Lung (tissue), 17 donors: ENCODE measurements at places on chromosomes 13 and 19. TPM values are rescaled to one million over a fixed set of nuclear protein-coding genes. Genes with fewer than 3 reads are reported as not detected.

Gene MBD3L2B
- total RNA-seq: not detected

Gene GIPR
- total RNA-seq: 4.7 TPM

Gene CTXN1
- 4.3 TPM for total RNA-seq

Gene RFC3
- total RNA-seq: 10.2 TPM

Gene IZUMO2
- not detected for total RNA-seq

Gene ZNF559
- total RNA-seq: 57.9 TPM

Gene DNAJB1
- 171 TPM for total RNA-seq

Gene LGI4
- 4.6 TPM for total RNA-seq

Gene ELL
- total RNA-seq: 17.5 TPM

Gene TNNI3
- total RNA-seq: 4.8 TPM

GRCh38 chr13:93378184-93378583, 151.6 kb downstream of the GPC6 start:
- no peak for DNase-seq
- H3K4me1 ChIP-seq: no peaks in the 10 kb centered on the region
- no peaks in the 10 kb centered on the region for H3K36me3 ChIP-seq
- no peaks in the 10 kb centered on the region for H3K27me3 ChIP-seq
- H3K4me3 ChIP-seq: no peak overlapping the region
- no peak overlapping the region for H3K27ac ChIP-seq

DNA sequence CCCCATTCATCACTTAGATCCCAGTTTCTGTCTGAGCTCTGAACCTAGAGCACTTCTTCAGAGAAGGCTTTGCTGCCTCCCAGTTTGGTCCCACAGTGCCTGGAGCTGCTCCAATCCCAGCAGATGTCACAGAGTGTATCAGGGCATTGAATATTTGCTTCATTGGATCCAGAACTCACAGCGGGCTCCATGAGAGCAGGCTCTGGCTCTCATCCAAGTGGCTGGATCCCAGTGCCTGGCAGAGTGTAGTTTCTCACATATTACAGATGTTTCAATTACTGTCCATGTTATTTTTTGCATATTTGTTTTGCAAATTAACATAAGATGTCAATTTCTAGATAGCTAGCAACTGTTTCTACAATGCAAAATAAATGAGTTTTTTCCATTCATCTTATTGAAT, 50.6 kb downstream of the MYO16 start:
- H3K36me3 ChIP-seq: no peaks in the 10 kb centered on the region
- no peak overlapping the region for H3K27ac ChIP-seq
- H3K27me3 ChIP-seq: no peaks in the 10 kb centered on the region
- DNase-seq: no peak
- no peak overlapping the region for H3K4me3 ChIP-seq

- H3K36me3 ChIP-seq: no peaks in the 10 kb centered on the region
- no peaks in the 10 kb centered on the region for H3K27me3 ChIP-seq
- H3K27ac ChIP-seq: no peak overlapping the region
- DNase-seq: no peak
- no peak overlapping the region for H3K4me3 ChIP-seq
Observed at GRCh38 chr13:48859272-48860105, 116.2 kb upstream of the FNDC3A start.

GRCh38 chr19:5588906-5589676, 21.3 kb upstream of the TINCR start:
- no peaks in the 10 kb centered on the region for H3K27me3 ChIP-seq
- no peak overlapping the region for H3K27ac ChIP-seq

- H3K27me3 ChIP-seq: no peaks in the 10 kb centered on the region
- peak; percentile 43 for DNase-seq
- H3K4me1 ChIP-seq: peaks cover 8% of the 10 kb centered on the region
- H3K27ac ChIP-seq: no peak overlapping the region
- no peaks in the 10 kb centered on the region for H3K36me3 ChIP-seq
- no peak overlapping the region for H3K4me3 ChIP-seq
Observed at GRCh38 chr19:1400281-1401137, 833 bp downstream of the GAMT start.

- H3K36me3 ChIP-seq: no peaks in the 10 kb centered on the region
- H3K4me3 ChIP-seq: no peak within 1 kb of the TSS
- peak; percentile 20 for DNase-seq
- no peaks in the 10 kb centered on the region for H3K4me1 ChIP-seq
Observed at GRCh38 chr13:114179087-114179658, at the start of gene CFAP97D2. CFAP97D2 (plus strand) TSS chr13:114179257; CDS start chr13:114179331, 74 bp downstream.

DNA sequence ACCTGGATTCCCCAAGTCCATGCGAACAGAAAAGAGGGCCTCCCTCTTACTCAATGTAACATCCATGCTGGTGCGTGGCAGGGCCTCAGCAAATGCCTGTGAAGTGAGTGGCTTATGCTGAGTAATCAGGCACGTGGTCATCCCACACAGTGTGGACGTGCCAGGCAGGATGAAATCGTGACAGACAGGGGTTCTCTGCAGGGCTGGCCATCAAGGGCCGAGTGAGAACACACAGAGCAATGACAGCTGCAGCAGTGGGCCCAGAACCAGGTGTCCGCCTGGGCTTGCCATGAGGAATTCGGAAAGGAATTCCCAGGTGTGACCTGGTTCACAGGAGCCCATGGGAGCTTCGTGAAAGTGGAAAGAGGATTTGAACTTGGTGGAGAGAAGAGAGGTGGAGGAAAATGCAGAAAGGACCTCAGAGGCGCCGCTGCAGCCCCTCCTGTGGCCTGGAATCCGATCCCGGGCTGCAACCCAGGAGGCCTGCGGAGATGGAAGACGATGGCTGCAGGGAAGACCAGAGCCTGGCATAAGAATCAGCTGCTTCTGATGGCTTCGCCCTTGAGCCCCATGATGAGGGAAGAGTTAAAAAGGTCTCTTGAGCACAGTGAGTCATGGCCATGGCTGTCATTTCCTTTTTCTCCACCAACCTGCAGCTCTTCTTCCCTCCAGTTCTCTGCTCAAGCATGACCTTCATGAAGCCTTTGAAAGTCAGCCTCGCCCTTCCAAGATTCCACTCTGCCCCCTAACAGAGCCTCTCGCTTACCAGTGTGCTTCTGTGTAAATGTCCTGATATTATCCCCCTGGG, 34.6 kb upstream of the SOX1 start:
- H3K27ac ChIP-seq: no peak overlapping the region
- H3K27me3 ChIP-seq: no peaks in the 10 kb centered on the region
- no peak for DNase-seq

- DNase-seq: no peak
- no peak overlapping the region for H3K4me3 ChIP-seq
- H3K36me3 ChIP-seq: peaks cover 26% of the 10 kb centered on the region
- no peaks in the 10 kb centered on the region for H3K4me1 ChIP-seq
- no peaks in the 10 kb centered on the region for H3K27me3 ChIP-seq
Observed at GRCh38 chr19:42292042-42292960, 9.6 kb upstream of the PRR19 start.

DNA sequence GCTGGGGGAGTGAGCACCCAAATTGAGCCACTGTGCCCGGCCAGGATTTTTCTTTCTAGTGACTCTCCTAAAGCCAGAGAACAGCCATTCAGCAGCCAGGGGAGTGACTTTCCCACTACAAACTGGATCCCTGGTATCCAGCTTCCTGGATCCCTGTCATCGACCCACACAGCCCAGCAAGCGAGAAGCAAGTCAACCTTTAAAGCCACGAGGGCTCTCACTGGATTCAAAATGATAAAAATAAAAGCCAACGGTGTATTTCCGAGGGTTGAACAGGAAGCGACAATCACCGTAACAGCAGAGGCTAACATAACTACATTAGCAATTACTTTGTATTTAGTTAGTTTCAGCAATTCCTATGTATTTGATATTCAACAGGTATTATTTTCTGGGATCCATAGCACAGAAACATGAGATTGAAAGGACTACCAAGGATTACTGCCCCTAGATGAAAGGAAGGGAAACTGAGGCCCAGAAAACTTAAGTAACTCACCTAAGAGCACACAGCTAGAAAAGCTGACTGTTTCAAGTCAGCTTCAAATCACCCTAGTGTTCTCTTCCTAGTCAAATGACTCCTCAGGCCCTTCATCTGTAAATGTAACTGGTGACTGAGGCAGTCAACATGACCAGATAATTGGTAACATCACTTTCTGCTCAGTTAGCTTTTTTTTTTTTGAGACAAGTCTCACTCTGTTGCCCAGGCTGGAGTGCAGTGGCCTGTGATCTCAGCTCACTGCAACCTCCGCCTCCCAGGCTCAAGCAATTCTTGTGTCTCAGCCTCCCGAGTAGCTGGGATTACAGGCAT, 2.7 kb downstream of the RFX1 start:
- DNase-seq: no peak
- H3K27me3 ChIP-seq: no peaks in the 10 kb centered on the region
- peaks cover 2% of the 10 kb centered on the region for H3K4me1 ChIP-seq
- peaks cover 8% of the 10 kb centered on the region for H3K36me3 ChIP-seq
- peak overlapping the region; percentile 62 for H3K27ac ChIP-seq
- no peak overlapping the region for H3K4me3 ChIP-seq

DNA sequence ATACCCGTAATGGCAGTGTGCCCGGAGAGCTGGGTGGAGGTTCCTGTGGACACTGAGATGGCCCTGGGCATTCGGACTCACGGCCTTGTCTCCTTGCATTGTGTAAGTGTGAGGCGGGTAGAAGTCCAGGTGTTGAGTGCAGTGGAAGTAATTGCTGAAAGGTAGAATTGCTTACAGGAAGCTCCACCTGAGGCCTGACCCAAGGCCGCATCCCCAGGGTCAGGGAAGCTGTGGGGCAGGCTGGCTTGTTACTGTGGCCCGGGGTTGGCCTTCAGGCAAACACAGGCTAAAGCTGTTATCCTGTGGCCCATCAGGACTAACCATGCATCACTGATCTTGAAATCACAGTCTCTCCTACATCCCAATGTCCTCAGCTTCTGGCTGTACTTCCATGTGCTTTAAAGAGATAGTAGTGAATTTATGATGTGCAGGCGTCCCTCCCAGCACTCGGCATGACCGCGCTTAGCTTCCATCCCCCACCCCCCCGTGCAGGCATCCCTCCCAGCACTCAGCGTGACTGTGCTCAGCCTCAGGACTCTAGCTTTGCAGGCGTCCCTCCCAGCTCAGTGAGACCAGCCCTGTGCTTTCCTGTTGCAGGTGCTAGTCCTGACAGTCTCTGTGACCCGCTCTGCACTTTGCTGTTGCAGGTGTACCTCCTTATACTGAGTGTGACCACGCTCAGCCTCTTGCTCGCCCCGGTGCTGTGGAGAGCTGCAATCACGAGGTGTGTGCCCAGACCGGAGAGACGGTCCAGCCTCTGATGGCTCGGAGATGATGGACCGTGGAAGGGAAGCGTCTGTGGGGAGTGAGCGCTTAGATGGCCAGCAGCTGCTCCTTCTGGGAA, 35.6 kb upstream of the TFDP1 start:
- H3K36me3 ChIP-seq: peaks cover 14% of the 10 kb centered on the region
- H3K27me3 ChIP-seq: no peaks in the 10 kb centered on the region
- H3K27ac ChIP-seq: no peak overlapping the region
- H3K4me1 ChIP-seq: peaks cover 4% of the 10 kb centered on the region
- no peak overlapping the region for H3K4me3 ChIP-seq
- DNase-seq: no peak

DNA sequence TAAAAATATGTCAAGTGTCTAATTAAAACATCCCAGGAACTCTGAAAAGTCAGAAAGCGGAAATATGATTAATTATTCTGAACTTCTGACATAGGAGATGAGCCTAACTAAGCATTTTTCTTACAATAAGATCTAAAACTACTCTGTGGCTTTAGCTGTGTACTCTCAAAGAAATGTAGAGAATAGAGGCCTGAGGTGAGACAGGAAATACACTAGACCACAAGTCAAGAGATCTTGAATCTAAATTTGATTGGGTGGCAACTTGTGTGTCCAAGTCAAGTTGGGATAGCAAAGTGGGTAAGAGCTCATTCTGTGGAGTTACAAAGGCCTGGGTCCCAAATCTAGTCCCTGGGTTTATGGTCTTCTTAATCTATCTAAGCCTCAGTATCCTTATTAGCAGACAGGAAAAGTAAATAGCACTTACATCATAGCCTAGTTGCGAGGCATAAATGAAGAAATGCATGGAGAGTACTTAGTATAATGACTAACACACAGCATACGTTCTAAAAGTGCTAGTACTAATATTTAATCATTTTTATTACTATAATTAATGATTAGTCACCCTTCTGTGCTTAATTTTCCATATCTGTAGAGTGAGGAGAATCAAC, 9.4 kb upstream of the LRRC63 start:
- H3K4me3 ChIP-seq: no peak overlapping the region
- H3K4me1 ChIP-seq: no peaks in the 10 kb centered on the region
- DNase-seq: no peak
- H3K36me3 ChIP-seq: no peaks in the 10 kb centered on the region

- peaks cover 8% of the 10 kb centered on the region for H3K4me1 ChIP-seq
- no peaks in the 10 kb centered on the region for H3K36me3 ChIP-seq
- no peak overlapping the region for H3K27ac ChIP-seq
- peaks cover 7% of the 10 kb centered on the region for H3K27me3 ChIP-seq
Observed at GRCh38 chr19:33758541-33759013, 38.1 kb upstream of the KCTD15 start.

GRCh38 chr13:72462726-72463125, 264.7 kb downstream of the MZT1 start:
- H3K4me3 ChIP-seq: no peak overlapping the region
- no peaks in the 10 kb centered on the region for H3K36me3 ChIP-seq
- H3K27me3 ChIP-seq: no peaks in the 10 kb centered on the region
- H3K4me1 ChIP-seq: no peaks in the 10 kb centered on the region
- DNase-seq: no peak

DNA sequence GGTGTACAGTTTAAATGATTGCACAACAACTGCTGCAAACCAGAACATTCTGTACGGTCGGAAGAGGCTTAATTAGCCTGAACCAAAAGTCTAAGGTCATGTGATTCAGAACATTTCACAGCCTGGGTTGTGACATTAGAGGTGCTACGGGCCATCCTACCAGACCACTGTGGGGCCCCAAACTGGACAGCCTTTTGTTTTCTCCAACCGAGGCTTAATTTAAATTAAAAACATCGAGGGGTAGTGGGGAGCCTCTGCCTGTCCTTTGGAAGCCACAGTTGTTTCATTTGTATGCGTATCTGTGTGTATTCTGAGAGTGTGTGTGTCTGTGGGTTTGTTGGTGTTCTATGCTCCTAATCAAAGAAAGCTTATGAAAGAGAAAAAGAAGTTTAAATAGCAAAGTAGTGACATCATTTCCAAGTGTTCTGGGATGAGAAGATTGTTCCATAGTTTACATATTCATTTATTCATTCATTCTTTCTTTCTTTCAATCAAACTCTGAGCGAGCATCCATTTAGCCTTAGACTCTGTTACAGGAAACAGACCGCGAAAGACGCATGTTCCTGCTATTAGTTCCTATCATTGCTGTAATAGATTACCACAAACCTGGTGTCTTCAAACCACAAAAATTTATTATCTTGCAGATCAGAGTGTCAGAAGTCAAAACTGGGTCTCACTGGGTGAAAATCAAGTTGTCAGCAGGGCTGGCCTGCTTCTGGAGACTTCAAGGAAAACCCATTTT, 444.8 kb downstream of the FOXO1 start:
- H3K27me3 ChIP-seq: no peaks in the 10 kb centered on the region
- H3K27ac ChIP-seq: peak overlapping the region; percentile 4
- no peaks in the 10 kb centered on the region for H3K4me1 ChIP-seq
- no peaks in the 10 kb centered on the region for H3K36me3 ChIP-seq
- DNase-seq: no peak
- no peak overlapping the region for H3K4me3 ChIP-seq

- peak; percentile 86 for DNase-seq
- peaks cover 7% of the 10 kb centered on the region for H3K4me1 ChIP-seq
- H3K4me3 ChIP-seq: no peak overlapping the region
- peak overlapping the region; percentile 96 for H3K27ac ChIP-seq
Observed at GRCh38 chr19:45779231-45780145, 2.8 kb downstream of the DMPK start.
